ENCODE measurements at places on chromosomes 11 and 22.
A peak's percentile ranks its signal among the peaks of the same experiment; 100 is the strongest.

DNA sequence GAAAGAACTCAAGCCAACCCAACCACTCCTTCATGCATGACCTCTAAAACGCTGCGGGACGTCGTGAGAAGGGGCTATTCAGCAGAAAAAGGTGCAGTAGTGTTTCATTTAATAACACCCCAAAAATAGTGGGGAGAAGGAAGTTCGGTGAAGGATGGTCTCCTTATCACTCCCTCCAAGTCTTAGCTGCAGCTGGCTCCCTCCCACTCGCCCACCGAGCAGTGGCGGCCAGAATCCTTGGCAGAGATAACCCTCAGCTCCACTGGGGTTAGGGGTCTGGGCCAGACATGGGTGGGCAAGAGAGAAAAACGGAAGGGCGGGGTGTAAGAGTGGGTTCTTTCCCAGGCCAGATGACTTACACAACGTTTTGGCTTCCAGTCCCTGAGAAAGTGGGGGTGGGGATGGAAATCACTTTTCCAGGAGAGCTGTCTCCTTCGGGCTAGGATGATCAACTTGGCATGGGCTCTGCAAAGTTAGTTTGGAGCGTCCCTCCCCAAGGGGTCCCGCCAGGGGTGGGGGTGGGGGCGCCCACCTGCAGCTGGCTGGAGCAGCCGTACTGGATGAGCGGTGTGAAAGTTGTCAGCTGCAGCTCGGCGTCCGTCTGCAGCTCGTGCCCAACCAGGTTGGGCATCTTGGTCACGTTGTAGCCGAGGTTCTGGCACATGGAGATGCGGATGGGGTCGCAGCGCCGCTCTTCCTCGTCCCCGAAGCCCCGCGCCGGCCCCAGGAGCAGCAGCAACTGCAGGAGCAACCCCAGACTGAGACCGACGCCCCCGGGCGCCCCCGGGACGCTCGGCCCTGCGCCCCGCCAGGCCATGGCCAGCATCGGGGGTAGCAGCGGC, 705 bp downstream of the FZD4 start:
- no peak for DNase-seq

DNA sequence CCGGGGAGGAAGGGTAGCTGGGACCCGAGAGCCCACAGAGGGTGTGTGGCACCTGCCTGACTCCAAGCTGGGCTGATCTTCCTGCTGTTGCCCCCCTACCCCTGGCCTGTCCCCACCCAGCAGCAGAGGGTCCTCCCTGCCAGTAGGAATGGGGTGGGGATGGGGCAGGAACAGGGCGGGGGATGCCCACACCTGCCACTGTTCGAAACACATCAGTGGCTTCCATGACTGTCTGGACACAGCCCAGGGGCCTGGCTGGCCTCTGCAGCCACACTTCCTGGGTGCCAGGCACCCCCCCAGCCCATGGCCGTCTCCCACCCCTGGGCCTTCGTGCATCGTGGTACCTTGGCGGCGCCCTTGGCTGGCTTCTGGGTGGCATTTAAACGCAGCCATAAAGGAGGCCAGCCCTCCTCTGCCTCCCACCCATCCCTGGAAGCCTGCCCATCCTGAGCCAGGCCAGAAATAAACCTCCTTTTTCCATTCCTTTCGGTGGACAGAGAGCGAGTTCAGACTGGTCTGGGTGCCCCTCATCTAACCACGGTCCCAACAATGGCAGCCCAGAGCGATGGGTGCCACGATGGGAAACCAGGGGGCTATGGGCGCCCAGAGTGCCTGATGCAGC, 745 bp upstream of the SHISAL1 start:
- DNase-seq, result no peak

- DNase-seq, result peak; percentile 22
These were observed 58.4 kb upstream of the GAB2 start for GRCh38 chr11:78476066-78476465.

DNA sequence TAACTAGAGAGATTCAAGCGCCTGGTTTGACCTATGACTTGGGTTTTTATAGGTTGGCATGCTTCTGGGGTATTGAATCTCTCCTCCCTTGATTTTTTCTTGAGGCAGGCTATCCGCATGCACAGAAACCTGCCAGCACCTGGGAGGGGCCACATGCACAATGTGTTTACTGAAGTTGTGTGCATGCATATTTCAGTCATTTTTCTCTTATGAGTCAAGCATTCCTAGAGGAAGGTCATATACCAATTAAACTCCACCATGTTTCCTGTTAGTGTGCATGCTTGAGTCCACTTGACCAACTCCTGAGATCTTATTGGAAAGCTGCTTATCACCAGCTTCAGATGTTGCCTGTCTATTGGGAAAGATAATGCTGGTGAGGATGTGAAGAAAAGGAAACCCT, 1718.4 kb downstream of the LRRC4C start:
- DNase-seq, result no peak

GRCh38 chr22:42052765-42053164, 17.8 kb downstream of the NAGA start:
- no peak for DNase-seq

DNA sequence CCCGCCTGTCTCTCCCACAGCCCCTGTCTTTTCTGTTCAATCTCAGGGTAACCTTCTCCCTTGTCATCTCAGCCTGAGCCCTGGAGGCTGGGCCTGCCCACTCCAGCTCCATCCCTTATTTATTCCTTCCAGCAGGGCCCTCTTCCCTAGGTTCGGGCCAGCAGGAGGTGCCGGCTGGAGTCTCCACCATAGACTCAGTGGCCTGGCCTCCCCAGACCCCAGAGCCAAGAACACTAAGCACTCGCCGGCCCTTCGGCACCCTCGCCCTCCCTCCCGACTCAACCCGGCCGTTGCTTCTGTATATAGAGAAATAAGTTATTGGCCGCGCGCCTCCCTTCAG, 1.4 kb upstream of the RAB1B start:
- no peak for DNase-seq

DNA sequence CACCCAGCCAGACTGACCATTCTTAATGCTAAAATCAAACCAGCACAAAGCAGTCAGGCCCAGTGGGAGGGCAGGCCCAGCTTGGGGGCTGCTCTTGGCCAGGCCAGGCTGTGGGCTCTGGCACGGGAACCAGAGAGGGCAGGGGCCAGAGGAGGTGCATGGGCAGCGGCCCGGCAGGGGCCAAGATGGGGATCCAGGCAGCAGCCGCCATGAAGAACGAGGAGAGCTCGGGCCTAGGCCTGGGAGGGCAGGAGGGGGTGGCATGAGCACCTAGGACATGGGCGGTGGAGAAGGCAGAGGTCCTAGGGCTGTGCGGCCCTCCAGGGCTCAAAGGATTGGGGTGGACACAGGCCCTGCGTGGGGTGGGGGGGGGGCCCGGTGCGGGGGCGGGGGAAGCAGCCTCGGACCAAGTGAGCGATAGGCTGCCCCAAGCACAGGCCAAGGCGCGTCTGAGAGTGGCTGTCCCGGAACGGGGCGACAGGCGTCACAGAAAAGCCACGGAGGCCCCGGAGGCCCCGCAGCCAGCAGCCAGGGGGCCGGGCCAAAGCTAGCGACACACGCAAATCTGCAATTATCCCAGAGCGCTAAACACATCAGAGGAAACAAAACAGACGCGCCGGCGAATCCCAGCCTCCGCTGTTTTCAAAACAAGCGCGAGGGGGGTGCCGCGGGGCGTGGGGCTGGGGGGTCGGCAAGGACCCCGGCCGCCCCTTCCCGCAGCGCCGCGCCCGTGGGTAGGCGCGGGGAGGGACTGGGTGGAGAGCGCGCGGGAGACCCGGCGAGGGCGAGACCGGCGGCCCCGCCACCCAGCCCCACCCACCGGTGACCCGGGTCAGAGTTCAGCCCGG, 8.3 kb downstream of the PLXNB2 start:
- no peak for DNase-seq

DNA sequence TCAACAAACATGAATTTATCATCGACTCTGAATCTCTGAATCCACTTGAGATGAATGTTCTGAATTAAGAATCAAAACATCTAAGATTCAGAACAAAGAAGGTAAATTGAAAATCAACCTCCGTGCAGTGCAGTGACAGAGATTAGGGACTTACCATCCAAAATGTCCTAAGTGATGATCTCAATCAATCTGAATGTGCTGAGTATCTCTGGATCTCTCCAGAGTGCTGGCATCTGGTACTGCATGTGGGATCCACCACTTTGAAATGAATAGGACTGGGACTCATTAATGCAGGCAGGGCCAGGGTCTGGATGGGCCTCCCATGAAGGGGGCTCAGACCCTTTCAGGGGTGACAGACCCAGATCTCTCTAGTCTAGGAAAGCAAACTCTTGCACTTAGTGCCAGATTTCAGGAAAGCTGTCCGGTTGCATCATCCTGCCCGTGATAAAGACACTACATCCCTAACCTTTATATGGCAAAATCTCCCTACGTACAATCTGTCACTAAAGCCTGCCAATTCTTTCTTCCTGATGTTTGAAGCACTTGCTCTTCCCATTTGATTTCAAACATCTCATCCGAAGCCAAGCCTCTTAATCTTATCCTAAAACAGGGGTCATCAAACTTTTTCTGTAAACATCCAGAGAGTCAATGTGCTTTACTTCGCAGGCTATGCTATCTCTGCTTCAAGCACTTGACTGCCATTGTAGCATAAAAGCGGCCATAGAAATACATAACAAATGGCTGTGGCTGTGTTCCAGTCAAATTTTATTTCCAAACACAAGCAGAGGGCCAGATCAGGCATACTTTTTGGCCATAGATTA, 263.3 kb downstream of the LARGE1 start:
- DNase-seq, result no peak

DNA sequence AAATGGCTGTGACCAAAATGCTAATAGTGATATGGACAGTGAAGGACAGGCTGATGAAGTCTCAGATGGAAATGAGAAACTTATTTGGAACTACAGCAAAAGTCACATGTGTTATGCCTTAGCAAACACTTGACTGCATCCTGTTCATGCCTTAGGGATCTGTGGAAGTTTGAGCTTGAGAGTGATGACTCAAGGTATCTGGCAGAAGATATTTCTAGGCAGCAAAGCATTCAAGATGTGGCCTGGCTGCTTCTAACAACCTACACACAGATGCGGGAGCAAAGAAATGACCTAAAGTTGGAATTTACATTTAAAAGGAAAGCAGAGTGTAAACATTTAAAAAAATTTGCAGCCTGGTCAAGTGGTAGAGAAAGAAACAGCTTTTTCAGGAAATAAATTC, 28.1 kb upstream of the CD81 start:
- no peak for DNase-seq

DNA sequence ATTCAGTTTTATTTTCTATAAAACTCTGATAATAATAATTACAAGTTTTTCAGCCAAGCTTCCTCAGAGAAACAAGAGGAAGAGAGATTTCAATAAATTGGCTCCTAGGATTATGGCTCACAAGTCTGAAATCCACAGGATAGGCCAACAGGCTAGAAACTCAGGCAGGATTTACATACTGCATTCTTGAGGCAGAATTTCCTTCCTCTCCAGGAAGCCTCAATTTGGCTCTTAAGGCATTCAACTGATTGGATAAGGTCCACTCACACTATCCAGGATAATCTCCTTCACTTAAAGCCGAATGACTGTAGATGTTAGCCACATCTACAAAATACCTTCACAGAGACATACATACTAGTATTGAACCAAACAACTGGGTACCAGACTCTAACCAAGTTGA, 120.3 kb upstream of the FAT3 start:
- DNase-seq, result no peak

DNA sequence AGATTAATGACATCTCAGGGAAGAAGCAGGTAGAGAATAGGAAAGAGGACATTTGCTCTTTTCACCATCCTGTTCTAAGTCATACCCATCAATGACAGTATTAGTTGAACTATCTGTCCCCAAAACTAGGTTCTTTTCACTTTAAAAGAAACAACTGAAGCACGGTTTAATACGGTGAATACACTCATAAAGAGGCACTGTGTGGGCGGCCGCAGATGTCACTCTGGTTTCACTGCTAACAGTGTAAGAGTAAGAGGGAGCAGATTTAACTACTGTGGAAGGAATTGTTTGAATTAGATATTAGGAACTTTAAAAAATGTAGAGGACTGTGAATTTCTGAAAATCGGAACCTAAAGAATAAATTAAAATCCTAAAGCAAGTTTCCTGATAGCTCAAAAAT, 49.5 kb downstream of the VSIG10L2 start:
- DNase-seq, result no peak

- DNase-seq, result no peak
These were observed 12.1 kb downstream of the CPSF7 start for GRCh38 chr11:61417670-61418069.

DNA sequence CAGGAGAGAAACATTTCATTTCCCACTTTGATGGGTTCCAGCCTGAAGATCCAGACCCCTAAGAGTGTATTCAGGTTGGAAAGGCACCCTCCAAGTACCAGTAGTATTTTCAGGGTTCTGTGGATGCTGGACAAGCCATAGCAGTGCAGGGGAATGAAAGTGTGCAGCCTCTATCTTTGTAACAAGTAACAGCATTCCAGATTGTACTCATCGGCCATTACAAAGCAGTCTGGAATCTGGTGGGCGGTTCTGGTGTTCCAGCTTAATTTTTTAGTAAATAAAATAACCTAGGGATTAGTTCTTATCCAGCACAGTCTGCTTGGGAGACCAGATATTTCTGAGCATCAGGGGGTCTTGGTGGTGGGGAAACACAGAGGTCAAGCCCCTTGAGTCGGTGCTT, 22.6 kb downstream of the APLNR start:
- DNase-seq, result peak; percentile 40

DNA sequence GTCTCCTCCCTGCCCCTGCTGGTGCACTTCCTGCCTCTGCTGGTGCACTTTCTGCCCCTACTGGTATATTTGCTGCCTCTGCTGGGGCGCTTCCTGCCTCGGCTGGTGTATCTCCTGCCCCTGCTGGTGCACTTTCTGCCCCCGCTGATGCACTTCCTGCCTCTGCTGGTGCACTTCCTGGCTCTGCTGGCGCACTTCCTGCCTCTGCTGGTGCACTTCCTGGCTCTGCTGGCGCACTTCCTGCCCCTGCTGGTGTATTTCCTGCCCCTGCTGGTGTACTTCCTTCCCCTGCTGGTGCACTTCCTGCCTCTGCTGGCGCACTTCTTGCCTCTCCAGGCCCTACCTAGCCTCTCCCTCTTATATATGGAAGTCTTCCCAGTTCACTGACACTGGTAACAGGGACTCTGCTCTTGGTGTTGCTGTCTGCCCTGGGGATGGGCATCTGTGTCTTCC, 10.1 kb downstream of the MTFP1 start:
- DNase-seq, result no peak

GRCh38 chr11:1494650-1495049, 8.1 kb upstream of the MOB2 start:
- DNase-seq, result no peak

GRCh38 chr11:118908264-118908663, 17.5 kb downstream of the BCL9L start:
- DNase-seq, result no peak

- no peak for DNase-seq
These were observed 534.3 kb upstream of the ARHGAP42 start for GRCh38 chr11:100152766-100153165.

Data from H54 (cell line).